ENCODE measurements at places on chromosomes 1 and 21.

- DNase-seq, result no peak
These were observed 105.7 kb downstream of the LRRC53 start for GRCh38 chr1:74406759-74407158.

- no peak for DNase-seq
These were observed 56.7 kb downstream of the GFI1 start for GRCh38 chr1:92430030-92430429.

DNA sequence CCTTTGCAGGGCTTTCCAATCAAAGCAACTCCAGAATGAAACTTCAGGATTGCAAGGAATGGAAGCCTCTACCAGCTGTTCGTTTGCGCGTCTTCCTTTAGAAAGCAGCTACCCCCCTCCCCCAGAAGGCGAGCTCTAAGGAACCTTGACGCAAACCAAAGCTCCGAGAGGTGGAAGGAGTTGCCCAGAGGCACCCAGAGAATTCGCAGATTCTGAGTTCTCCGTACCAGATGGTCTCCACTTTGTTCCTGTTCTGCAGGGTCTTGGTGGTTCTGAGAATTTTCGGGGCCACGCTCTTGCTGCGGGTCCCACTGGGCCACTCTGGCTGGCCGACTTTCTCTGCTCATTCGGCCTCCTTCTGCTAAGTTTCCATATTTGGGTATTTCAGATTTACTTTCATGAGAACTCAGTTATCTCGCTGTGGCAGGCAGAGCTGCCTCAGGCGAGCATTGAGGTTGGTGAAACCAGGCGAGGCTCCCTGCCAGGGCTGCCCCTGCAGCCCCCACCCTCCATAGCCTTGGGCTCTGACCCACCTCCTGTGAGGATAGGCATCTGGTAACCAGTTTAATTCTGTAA lies 801 bp downstream of the TRAF5 start:
- peak; percentile 30 for DNase-seq

GRCh38 chr1:100683448-100684349 lies 35.8 kb upstream of the VCAM1 start:
- peak; percentile 72 for DNase-seq

DNA sequence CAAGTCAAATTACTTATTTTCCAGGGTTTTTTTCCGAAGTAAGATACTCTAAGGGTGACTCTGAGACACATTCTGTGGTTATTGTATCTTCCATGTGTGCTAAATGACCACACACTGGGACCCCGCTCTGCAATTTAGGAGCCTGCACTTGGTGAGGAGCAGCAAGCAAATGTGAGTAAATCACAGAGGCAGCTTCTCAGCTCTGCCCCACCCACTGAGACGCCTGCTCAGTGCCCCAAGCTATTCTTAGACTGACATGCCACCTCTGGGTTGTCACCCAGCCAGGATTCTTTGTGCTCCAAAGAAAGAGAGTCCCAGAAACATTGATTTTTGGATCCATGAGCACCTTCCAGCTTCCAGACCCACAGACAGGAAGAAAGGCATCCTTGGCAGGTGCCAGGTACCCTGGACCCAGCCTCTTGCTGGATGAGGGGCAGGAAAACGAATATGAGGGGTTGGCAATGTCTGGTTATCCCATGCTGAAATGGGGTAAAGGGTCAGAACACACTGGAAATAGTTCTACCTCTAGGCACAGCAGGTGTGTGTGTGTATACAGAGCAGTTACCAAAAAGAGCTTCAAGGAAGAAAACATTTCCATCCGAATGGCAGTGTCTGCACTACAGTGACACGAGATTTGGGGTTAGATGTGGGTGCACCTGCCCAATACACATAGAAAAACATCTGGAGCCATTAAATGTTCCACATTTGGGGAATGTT lies 41.2 kb downstream of the TNR start:
- no peak for DNase-seq

- DNase-seq, result peak; percentile 85
These were observed 50.1 kb downstream of the CRP start for GRCh38 chr1:159664247-159664646.

- no peak for DNase-seq
These were observed 273.3 kb downstream of the DISC1 start for GRCh38 chr1:231899713-231900435.

GRCh38 chr1:56437959-56438358 lies 141.4 kb downstream of the PLPP3 start:
- no peak for DNase-seq

GRCh38 chr1:212879947-212880690 lies 22.0 kb downstream of the FLVCR1 start:
- no peak for DNase-seq

GRCh38 chr1:247506831-247507230 lies 29.4 kb downstream of the OR2C3 start:
- no peak for DNase-seq

DNA sequence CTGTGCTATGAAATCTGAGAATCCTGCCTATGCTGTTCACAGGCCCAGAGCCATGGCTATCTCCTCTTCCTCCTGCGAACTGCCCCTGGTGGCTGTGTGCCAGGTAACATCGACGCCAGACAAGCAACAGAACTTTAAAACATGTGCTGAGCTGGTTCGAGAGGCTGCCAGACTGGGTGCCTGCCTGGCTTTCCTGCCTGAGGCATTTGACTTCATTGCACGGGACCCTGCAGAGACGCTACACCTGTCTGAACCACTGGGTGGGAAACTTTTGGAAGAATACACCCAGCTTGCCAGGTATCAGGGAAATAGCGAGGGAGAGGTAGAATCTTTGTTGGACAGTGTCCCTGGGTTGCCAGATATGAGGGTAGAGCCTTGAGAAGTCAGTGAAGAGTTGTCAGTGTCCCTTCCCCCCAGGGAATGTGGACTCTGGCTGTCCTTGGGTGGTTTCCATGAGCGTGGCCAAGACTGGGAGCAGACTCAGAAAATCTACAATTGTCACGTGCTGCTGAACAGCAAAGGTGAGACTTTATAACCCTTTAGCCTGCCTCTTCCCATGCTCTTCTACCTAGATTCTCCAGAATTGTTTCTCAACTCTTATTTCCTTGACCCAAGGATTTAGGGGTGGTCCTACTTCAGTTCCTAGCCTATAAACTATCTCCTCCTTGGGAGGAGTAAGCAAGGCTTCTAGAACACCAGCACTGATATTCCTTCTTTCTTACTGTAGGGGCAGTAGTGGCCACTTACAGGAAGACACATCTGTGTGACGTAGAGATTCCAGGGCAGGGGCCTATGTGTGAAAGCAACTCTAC lies 1.4 kb downstream of the NIT1 start:
- DNase-seq, result peak; percentile 68

DNA sequence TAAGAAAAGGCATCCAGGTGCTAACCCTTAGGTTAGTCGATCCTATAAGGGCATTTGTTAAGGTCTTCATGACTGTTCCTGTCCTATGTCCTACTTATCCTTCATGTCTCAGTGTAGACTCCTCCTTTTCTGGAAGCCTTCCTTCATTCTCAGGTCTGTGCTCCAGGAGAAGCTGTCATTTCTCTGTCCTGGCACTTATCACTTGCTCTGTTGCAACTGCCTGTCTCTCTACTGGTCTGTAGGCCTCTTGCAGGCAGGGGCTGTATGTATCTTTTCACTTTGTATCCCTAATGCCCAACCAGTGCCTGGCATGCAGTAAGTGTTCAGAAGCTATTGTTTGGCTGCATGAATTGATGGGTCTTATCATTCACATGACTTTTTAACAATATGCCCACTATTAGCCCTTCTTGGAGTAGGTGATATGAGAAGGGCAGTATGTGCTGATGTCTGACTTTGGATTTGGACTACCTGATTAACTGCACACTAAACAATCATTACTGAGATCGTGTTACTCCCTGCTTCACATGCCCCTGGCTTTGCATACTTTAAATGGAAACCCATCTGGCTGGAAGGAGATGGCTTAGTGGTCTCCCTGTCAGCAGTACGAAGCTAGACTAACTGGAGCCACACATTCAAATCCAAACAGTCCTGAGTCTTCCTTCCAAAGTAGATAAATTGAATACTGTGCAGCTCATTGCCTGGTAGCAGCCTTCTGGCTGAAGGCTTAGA lies 88.8 kb downstream of the RGL1 start:
- DNase-seq, result no peak

GRCh38 chr1:92299477-92300150 lies 755 bp downstream of the RPAP2 start:
- DNase-seq, result no peak

- no peak for DNase-seq
These were observed 213.7 kb upstream of the TMPRSS15 start for GRCh38 chr21:18617291-18617690.

- DNase-seq, result no peak
These were observed 298.9 kb downstream of the DSCAM start for GRCh38 chr21:40547906-40548513.

DNA sequence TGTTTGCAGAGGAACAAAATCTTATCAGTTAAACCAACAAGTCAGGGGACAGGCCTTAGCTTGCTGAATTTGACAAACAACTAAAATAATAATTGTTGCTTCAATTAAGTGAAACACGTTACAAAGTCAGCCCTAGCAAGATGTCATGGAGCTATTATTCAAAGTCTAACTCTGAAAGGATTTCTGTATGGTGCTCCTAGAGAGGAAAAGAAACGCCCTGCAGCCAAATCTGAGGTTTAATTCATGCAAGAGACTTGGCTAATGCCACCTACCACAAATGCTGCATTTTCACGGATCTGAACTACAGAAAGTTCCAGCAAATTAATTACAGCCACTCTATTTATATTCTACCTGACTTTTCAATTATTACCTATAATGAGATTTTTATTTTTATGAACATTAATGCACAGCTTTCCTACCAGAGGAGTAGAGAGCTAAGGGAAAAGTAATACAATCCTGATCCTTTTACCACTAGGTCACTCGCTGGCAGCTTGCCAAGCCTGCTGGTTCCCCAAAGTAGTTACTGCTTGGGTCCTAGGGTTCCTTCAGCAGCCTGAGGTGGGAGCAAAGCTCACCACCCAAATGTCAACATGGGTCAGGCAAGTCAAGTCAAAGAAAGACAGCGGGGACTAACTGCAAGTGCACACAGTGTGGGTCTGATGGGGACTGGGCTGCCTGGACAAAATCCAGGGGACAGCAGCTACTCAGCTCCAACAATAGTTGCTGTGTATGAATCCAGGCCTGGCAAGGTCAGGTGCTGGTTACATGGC lies 8.5 kb downstream of the COLGALT2 start:
- DNase-seq, result peak; percentile 53

- DNase-seq, result no peak
These were observed 28.3 kb upstream of the KIF26B start for GRCh38 chr1:245126530-245126929.

GRCh38 chr1:62295921-62296491 lies 23.2 kb downstream of the KANK4 start:
- peak; percentile 63 for DNase-seq
